ENCODE measurements at places on chromosomes 7 and 10.

DNA sequence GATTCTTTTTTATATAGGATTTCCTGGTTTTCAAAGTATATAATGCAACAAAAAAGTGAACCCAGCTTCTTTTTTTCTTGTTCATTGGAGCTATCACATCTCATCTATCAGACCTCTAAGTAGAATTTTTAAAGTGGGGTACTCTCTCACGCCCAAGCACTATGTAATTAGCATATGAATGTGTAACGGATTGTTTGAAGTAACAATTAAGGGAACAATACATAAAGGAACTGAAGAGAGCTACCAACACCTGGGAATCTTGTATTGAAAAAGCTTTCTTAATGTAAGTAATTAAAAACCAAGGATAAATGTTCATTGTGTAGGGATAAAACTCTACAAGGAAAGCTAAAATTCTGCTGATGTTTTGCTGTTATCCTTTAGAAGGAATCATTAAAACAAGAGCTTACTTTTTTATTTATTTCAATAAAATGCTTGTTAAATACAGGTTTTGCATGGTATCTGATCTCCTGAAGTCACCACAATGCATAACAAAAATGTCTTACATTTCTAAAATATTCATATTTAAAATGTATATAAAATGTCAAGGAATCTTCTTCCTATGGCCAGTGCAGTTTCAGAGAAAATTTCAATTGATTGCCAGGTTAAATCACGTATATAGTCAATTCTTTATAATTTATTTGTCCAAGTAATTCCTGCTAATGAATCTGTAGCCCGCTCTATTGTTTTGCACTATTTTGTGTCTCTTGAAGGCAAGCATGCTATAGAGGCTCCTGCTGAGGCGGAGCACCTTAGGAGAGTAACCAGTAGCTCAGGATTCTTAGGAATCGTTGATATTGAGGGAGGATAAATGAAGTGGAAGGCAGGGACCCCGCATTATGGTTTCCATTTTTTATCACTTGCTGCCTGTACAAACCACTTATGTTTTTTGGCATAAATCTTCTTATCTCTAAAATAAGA lies 51.6 kb downstream of the PTPRZ1 start:
- no peaks in the 10 kb centered on the region for H3K4me1 ChIP-seq
- H3K4me3 ChIP-seq: no peak overlapping the region
- no peak for DNase-seq
- no peak overlapping the region for H3K27ac ChIP-seq
- no peaks in the 10 kb centered on the region for H3K27me3 ChIP-seq
- H3K36me3 ChIP-seq: no peaks in the 10 kb centered on the region

DNA sequence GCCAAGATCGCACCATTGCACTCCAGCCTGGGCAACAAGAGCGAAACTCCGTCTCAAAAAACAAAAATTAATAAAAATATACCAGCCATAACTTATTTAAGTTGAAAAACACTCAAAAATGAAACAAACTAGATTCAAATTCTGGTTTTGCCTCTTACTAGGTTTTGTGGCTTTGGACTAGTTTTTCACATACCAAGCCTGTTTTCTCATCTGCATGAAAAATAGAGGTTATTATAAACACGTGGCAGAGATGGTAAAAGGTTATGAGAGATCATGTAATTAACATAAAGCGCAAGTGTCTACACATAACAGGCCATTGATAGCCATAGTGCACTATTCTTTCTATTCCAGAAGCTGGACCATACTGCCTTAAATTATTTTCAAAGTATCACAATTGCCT lies 35.5 kb upstream of the CABCOCO1 start:
- no peak overlapping the region for H3K27ac ChIP-seq
- H3K4me3 ChIP-seq: no peak overlapping the region
- no peak for DNase-seq
- no peaks in the 10 kb centered on the region for H3K36me3 ChIP-seq
- H3K4me1 ChIP-seq: no peaks in the 10 kb centered on the region

- H3K36me3 ChIP-seq: no peaks in the 10 kb centered on the region
- H3K4me1 ChIP-seq: no peaks in the 10 kb centered on the region
- no peak overlapping the region for H3K27ac ChIP-seq
- H3K27me3 ChIP-seq: no peaks in the 10 kb centered on the region
These were observed 27.6 kb downstream of the CHCHD3 start for GRCh38 chr7:133054162-133054840.

DNA sequence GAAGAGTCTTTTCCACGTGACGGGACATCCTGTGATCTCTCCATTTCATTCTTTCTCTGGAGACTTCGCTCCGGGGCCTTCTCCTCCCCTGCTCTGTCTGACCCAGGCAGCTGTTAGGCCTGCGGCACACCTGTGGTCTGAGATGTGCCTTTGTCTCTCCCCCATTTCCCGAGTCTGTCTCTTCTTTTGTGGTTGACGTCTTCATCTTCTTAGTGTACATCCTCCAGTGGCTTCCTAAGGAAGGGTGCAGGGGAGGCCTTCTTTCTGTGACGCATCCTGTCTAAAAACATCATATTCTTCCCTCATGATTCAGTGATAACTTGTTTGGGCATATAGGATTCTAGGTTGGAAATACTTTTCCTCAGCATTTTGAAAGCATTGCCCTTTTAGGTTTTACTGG lies 17.2 kb upstream of the ATP6V0E2 start:
- H3K27me3 ChIP-seq: no peaks in the 10 kb centered on the region
- peaks cover 45% of the 10 kb centered on the region for H3K4me1 ChIP-seq
- no peak overlapping the region for H3K27ac ChIP-seq
- peaks cover 36% of the 10 kb centered on the region for H3K36me3 ChIP-seq

- H3K36me3 ChIP-seq: no peaks in the 10 kb centered on the region
- no peak for DNase-seq
- peaks cover 36% of the 10 kb centered on the region for H3K4me1 ChIP-seq
- no peaks in the 10 kb centered on the region for H3K27me3 ChIP-seq
These were observed 129.1 kb upstream of the ITGB1 start for GRCh38 chr10:33087152-33087551.

DNA sequence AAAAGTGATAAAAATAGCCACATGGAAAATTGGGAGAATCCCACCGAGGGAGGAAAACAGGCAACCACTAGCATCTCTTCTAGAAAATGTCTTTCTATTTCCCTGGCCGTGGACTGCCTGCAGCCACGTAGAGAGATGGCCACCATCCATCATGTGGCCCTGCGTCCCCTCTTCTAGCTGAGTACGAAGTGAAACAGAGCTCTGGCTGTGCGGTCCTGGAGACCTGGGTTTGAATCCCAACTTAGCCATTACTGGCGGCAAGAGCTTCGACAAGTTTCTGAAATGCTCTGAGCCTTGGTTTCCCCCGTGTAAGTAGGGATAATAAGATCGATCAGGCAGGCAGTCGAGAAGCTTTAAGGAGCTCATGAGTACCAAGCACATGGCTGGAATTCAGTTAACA lies 32.9 kb downstream of the ZCCHC24 start:
- no peaks in the 10 kb centered on the region for H3K36me3 ChIP-seq
- no peaks in the 10 kb centered on the region for H3K27me3 ChIP-seq
- no peak overlapping the region for H3K27ac ChIP-seq

DNA sequence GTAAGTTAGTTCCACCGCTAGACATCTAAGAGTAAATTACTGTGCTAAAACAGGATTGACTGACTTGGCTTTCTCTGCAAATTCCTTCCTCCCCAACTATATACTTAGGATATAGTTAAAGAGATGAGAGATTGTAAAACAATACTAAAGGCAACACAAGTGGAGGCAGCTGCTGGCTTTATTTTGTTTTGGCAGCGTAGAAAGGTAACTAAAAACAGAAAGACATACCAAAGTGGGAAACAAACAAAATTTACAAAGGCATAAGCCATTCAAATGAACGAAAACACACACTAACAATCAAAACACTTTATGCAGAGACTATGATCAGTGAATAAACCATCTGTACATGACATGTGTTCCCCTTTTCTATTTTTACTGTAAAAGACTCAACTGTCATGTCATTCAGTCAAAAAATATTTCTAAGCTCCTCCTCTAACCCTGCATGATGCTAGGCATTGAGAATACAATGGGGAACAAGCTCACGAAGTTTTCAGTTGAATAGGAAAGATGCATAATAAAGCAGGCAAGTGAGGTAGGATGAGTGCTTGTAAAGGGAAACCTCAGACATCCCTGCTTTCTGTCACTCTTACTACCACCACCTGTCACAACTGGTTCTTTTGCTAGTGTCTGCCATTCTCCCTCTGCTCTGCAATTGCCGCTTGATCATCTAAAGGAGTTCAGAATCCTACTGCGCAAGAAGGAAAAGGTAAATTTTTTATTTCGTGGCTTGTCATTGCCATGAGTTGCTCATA lies 64.2 kb upstream of the COL1A2 start:
- H3K4me3 ChIP-seq: no peak overlapping the region
- H3K27me3 ChIP-seq: no peaks in the 10 kb centered on the region
- H3K36me3 ChIP-seq: no peaks in the 10 kb centered on the region
- no peak for DNase-seq

- H3K27me3 ChIP-seq: no peaks in the 10 kb centered on the region
- no peaks in the 10 kb centered on the region for H3K36me3 ChIP-seq
- no peak overlapping the region for H3K4me3 ChIP-seq
- H3K27ac ChIP-seq: peak overlapping the region; percentile 37
- peaks cover 45% of the 10 kb centered on the region for H3K4me1 ChIP-seq
These were observed 84.5 kb downstream of the RTKN2 start for GRCh38 chr10:62183857-62184795.

- no peak overlapping the region for H3K4me3 ChIP-seq
- H3K27ac ChIP-seq: no peak overlapping the region
- H3K4me1 ChIP-seq: no peaks in the 10 kb centered on the region
- no peaks in the 10 kb centered on the region for H3K36me3 ChIP-seq
- no peak for DNase-seq
These were observed 116.4 kb upstream of the RPA3 start for GRCh38 chr7:7834761-7835160.

- H3K27me3 ChIP-seq: no peaks in the 10 kb centered on the region
- H3K4me3 ChIP-seq: no peak overlapping the region
- no peak for DNase-seq
- H3K27ac ChIP-seq: no peak overlapping the region
- H3K36me3 ChIP-seq: no peaks in the 10 kb centered on the region
- peaks cover 15% of the 10 kb centered on the region for H3K4me1 ChIP-seq
These were observed 315.2 kb downstream of the GATA3 start for GRCh38 chr10:8369666-8370065.
